ENCODE measurements at places on chromosomes 3 and 15.

- H3K27me3 ChIP-seq, result no peaks in the 10 kb centered on the region
- H3K4me3 ChIP-seq, result no peak overlapping the region
- DNase-seq, result no peak
Measured at GRCh38 chr3:46097691-46098241, 70.5 kb upstream of the XCR1 start.

GRCh38 chr3:102394517-102394916 is 40.3 kb upstream of the ZPLD1 start:
- H3K27me3 ChIP-seq, result no peaks in the 10 kb centered on the region
- H3K4me1 ChIP-seq, result no peaks in the 10 kb centered on the region
- no peak overlapping the region for H3K27ac ChIP-seq

DNA sequence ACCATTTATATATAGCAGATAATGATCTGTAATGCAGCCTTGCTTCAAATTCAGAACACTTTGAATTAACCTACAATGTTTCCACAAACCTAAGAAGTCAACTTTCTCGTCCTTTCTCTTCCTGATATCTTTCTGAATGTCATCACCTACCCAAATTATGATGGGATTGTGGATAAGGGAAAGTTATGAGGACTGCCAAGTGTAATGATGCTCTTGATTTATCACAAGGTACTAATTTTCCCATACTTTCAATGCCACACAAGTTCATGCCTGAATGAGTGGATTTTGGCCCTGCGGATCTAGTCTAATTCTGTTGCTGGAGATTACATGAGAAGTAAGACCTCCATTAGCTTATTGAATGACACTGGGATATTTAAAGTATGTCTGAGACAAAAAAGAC is 82.6 kb upstream of the NANOGP8 start:
- DNase-seq, result no peak
- H3K4me1 ChIP-seq, result no peaks in the 10 kb centered on the region
- H3K4me3 ChIP-seq, result no peak overlapping the region
- H3K27me3 ChIP-seq, result no peaks in the 10 kb centered on the region
- H3K27ac ChIP-seq, result no peak overlapping the region

GRCh38 chr3:53161820-53162671 is 1.0 kb downstream of the PRKCD start:
- peak; percentile 63 for DNase-seq
- peaks cover 38% of the 10 kb centered on the region for H3K4me1 ChIP-seq
- H3K36me3 ChIP-seq, result no peaks in the 10 kb centered on the region
- H3K27ac ChIP-seq, result peak overlapping the region; percentile 91
- peak overlapping the region; percentile 92 for H3K4me3 ChIP-seq

- no peak overlapping the region for H3K4me3 ChIP-seq
- H3K27me3 ChIP-seq, result no peaks in the 10 kb centered on the region
- no peaks in the 10 kb centered on the region for H3K36me3 ChIP-seq
- no peaks in the 10 kb centered on the region for H3K4me1 ChIP-seq
- H3K27ac ChIP-seq, result no peak overlapping the region
Measured at GRCh38 chr3:118974356-118975097, 60.1 kb downstream of the IGSF11 start.

DNA sequence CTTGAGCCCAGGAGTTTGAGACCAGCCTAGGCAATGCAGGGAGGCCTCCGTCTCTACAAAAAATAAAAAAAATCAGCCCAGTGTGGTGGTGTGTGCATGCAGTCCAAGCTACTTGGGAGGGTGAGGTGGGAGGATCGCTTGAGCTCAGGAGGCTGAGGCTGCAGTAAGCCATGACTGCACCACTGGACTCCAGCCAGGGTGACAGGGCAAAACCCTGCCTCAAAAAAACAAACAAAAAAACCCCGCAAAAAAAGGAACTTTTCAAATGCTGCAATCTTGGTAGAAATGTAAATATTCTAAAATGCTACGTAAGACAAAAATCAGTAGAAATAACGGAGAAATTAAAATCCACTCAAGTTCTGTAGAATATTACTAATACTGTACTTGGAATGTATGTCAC is 108.1 kb upstream of the MELTF start:
- H3K27ac ChIP-seq, result no peak overlapping the region
- H3K27me3 ChIP-seq, result no peaks in the 10 kb centered on the region
- no peak overlapping the region for H3K4me3 ChIP-seq
- DNase-seq, result no peak
- H3K36me3 ChIP-seq, result no peaks in the 10 kb centered on the region

DNA sequence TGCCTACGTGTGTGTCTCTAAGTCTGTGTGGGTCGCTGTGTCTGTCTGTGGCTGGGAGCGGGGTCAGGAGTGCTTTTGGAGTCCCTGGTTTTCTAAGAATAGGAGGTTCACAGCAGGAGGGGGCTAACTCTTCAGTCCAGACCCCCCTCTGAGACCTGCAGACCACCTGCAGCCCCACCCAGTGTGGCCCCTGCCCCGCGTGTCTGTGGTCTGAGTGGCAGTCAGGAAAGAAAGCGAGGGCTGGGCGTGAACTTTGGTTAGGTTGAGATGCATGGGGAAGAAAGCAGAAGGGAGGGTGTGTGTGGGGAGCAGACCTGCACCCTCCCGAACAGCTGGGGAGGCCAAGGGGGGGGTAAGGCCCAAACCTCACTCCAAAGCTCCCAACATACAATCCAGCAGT is 144.9 kb upstream of the TPM1 start:
- no peaks in the 10 kb centered on the region for H3K36me3 ChIP-seq
- DNase-seq, result no peak
- H3K27me3 ChIP-seq, result no peaks in the 10 kb centered on the region
- peaks cover 25% of the 10 kb centered on the region for H3K4me1 ChIP-seq
- H3K27ac ChIP-seq, result peak overlapping the region; percentile 91

DNA sequence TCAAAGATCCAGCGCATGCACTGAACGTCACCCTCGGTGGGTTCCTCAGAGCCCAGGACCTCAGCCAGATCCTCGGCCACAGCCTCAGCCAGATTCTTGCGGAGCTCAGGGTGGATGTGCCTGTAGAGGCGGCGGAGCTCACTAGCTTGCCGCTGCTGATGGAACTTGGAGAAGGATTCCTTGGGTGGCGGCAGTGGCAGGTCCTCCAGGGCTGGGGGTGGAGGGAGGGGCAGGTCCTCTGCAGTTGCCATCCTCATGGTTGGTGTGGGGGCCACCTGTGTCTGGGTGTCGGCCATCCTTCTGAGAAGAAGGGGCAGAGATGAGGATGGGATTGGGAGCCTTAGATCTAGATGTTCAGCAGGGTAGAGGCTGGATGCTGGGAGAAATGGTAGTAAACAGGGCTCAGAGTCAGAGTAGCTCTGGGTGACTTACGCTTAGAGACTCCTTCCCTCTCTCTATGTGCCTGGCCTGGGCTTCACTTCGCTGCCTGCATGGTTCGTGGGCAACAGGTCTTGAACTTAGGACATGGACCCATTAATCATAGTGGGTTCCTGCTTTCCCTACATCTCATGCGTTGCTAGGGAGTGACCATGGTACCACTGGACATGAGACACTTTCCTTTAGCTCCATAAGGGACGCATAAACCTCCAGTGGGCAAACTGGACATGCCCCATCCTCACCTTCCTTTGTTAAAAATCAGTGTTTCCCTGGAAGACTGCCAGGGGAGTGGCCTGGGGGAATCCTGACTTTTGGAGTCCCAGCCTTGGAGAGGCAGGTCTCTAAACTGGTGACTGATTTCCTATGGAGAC is 3.0 kb downstream of the XIRP1 start:
- H3K4me3 ChIP-seq, result no peak overlapping the region
- no peak for DNase-seq
- no peaks in the 10 kb centered on the region for H3K4me1 ChIP-seq
- H3K27ac ChIP-seq, result no peak overlapping the region
- no peaks in the 10 kb centered on the region for H3K36me3 ChIP-seq
- H3K27me3 ChIP-seq, result no peaks in the 10 kb centered on the region

- H3K27me3 ChIP-seq, result no peaks in the 10 kb centered on the region
- DNase-seq, result no peak
- H3K27ac ChIP-seq, result no peak overlapping the region
- H3K4me1 ChIP-seq, result no peaks in the 10 kb centered on the region
Measured at GRCh38 chr3:136366289-136366688, 116.1 kb downstream of the PCCB start.

DNA sequence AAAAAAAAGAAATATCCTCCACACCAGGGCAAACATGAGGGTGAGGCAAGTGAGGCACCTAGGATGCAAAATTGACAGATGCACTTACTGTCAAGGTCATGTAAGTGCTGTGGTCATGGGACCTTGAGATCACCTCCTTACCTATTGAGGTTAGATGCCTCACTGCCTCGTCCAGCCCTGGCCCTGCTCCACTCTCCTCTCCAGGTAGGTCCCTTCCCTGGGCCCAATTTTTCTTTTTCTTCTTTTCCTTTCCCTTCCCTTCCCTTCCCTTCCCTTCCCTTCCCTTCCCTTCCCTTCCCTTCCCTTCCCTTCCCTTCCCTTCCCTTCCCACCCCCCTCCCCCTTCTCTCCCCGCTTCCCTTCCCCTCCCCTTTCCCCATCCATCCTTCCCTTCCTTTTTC is 71.1 kb upstream of the DLG1 start:
- no peak overlapping the region for H3K4me3 ChIP-seq
- no peak for DNase-seq
- peaks cover 32% of the 10 kb centered on the region for H3K4me1 ChIP-seq
- no peak overlapping the region for H3K27ac ChIP-seq
- H3K36me3 ChIP-seq, result no peaks in the 10 kb centered on the region

DNA sequence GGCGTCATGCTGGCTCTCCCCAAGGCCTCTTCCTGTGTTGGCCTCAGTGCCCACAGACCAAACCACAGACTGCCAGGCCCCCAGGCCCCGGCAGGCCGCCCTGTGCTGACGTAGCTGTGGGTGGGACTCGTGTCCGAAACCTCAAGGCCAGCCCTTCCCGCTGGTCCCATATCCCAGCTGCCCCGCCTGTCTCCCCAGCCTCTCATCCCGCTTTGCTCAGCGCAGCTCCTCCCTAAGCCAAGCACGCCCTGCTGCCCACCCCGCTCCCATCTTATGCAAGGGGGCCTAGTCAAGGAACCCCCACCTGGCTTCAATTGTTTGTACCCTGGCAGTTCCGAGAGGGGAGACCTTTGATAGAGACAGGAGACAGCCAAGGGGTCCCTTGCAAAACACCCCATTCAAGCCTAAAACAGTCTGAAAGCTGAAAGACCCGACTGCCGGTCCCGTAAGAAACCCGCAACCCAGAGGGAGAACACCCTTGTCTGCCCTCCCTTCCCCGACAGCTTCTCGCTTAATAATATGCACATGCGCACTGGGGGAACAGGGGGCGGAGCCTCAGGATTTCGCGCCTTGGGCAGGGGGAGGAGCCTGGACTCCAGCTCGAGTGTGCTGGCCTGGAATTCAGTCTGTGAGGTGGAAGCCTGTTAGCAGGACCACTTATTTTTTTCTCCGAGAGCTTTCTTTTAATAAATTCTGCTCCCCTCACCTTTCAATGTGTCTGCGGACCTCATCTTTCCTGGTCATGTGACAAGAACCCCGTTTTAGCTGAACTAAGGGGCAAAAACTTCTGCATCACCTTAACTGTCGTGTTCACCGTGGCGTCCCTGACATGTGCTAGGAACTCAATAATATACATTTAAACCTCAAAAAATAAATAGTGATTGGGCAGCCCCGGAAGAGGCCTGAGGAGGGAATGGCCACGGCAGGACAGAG is 17.2 kb downstream of the TNFAIP8L3 start:
- no peaks in the 10 kb centered on the region for H3K36me3 ChIP-seq
- peak; percentile 47 for DNase-seq
- no peak overlapping the region for H3K4me3 ChIP-seq

- H3K4me1 ChIP-seq, result no peaks in the 10 kb centered on the region
- H3K27ac ChIP-seq, result no peak overlapping the region
- H3K4me3 ChIP-seq, result no peak overlapping the region
- no peaks in the 10 kb centered on the region for H3K27me3 ChIP-seq
- H3K36me3 ChIP-seq, result no peaks in the 10 kb centered on the region
- no peak for DNase-seq
Measured at GRCh38 chr15:67808821-67809220, 16.5 kb upstream of the SKOR1 start.

GRCh38 chr3:82596805-82597204 is 835.4 kb upstream of the GBE1 start:
- no peaks in the 10 kb centered on the region for H3K4me1 ChIP-seq
- no peak overlapping the region for H3K4me3 ChIP-seq
- no peak overlapping the region for H3K27ac ChIP-seq
- no peaks in the 10 kb centered on the region for H3K27me3 ChIP-seq
- no peaks in the 10 kb centered on the region for H3K36me3 ChIP-seq

GRCh38 chr15:64443747-64444621 is 16.4 kb upstream of the ZNF609 start:
- H3K27ac ChIP-seq, result peak overlapping the region; percentile 80
- no peaks in the 10 kb centered on the region for H3K36me3 ChIP-seq
- H3K4me3 ChIP-seq, result no peak overlapping the region
- DNase-seq, result peak; percentile 72
- H3K27me3 ChIP-seq, result no peaks in the 10 kb centered on the region

GRCh38 chr15:67125589-67126502 is 60.4 kb downstream of the SMAD3 start:
- no peak overlapping the region for H3K4me3 ChIP-seq
- H3K36me3 ChIP-seq, result no peaks in the 10 kb centered on the region
- H3K4me1 ChIP-seq, result peaks cover 65% of the 10 kb centered on the region
- H3K27me3 ChIP-seq, result no peaks in the 10 kb centered on the region

DNA sequence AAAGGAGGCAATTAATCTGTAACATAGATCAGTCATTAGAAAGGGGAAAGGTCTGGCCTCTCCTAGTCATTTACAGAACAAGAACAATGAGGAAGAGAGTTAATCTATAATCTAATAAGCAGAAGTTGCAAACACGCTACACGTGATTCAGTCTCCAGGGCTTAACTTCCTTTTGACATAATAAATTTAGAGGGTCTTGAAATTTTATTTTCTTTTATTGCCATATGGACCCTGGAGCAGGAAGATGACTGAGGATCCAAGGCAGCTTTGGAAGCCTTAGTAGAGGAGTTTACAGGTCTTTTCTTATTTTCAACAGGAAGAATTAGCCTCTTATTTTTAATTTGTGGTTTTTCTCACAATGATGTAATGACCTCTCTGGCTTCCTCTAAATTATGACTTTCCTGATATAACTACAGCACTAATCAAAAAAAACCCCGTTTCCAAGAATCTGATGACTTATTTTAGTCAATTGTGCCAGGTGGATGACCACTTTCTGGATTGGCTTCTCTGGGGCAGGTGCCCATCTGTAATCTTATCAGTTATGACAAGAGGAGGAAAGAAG is 32.2 kb downstream of the ADGRG7 start:
- no peak overlapping the region for H3K4me3 ChIP-seq
- H3K27me3 ChIP-seq, result no peaks in the 10 kb centered on the region
- no peaks in the 10 kb centered on the region for H3K36me3 ChIP-seq
- H3K27ac ChIP-seq, result peak overlapping the region; percentile 37
- H3K4me1 ChIP-seq, result peaks cover 20% of the 10 kb centered on the region
- no peak for DNase-seq

GRCh38 chr3:34237946-34238345 is 439.5 kb downstream of the PDCD6IP start:
- H3K4me1 ChIP-seq, result peaks cover 3% of the 10 kb centered on the region
- no peak for DNase-seq
- no peaks in the 10 kb centered on the region for H3K27me3 ChIP-seq
- H3K27ac ChIP-seq, result no peak overlapping the region

- no peaks in the 10 kb centered on the region for H3K27me3 ChIP-seq
- no peak overlapping the region for H3K4me3 ChIP-seq
- H3K4me1 ChIP-seq, result no peaks in the 10 kb centered on the region
- H3K27ac ChIP-seq, result peak overlapping the region; percentile 89
- H3K36me3 ChIP-seq, result no peaks in the 10 kb centered on the region
- no peak for DNase-seq
Measured at GRCh38 chr15:59200560-59200959, 6.1 kb upstream of the LDHAL6B start.

Measured in hepatocyte (in vitro differentiated cells).